Fibroblast of lung (primary cell): ENCODE measurements at places on chromosomes 13 and 19.

DNA sequence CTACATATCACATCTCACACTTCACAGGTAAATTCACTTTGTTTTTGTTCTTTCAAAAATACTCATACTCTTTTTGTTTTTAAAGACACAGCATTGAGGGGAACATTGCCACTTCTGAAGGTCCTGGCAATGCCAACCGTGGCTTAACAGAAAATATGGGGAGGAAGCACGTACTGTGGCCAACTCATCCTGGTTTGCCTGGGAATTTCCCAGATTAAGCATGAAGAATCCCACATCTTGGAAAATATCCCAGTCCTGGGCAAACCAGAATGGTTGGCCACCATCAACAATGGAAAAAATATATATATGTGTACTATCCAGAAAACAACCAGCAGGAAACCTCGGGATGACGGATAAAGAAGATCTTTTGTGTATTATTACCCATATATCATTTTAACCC is 1032.2 kb upstream of the SLC10A2 start:
- no peaks in the 10 kb centered on the region for H3K4me1 ChIP-seq
- no peaks in the 10 kb centered on the region for H3K27me3 ChIP-seq
- no peak overlapping the region for H3K4me3 ChIP-seq
- H3K27ac ChIP-seq: no peak overlapping the region

GRCh38 chr13:40536443-40537113 is 129.9 kb downstream of the FOXO1 start:
- H3K27me3 ChIP-seq: no peaks in the 10 kb centered on the region
- H3K27ac ChIP-seq: no peak overlapping the region
- H3K4me1 ChIP-seq: peaks cover 3% of the 10 kb centered on the region

GRCh38 chr19:7348587-7349230 is at the start of gene ARHGEF18:
TSS of gene ARHGEF18 (plus strand) at chr19:7348937. CDS start at chr19:7362891, 13,954 bp downstream.
- no peak for DNase-seq
- no peak within 1 kb of the TSS for H3K4me3 ChIP-seq
- no peak within 1 kb of the TSS for H3K27ac ChIP-seq
- no peaks in the 10 kb centered on the region for H3K36me3 ChIP-seq
- no peaks in the 10 kb centered on the region for H3K4me1 ChIP-seq

GRCh38 chr19:35812220-35813042 is at the start of gene PRODH2:
TSS of gene PRODH2 (minus strand) at chr19:35812845. CDS start at chr19:35812805, 40 bp downstream.
- H3K27me3 ChIP-seq: peaks cover 11% of the 10 kb centered on the region
- H3K4me3 ChIP-seq: no peak within 1 kb of the TSS
- no peaks in the 10 kb centered on the region for H3K36me3 ChIP-seq
- H3K4me1 ChIP-seq: no peaks in the 10 kb centered on the region
- no peak for DNase-seq
- no peak within 1 kb of the TSS for H3K27ac ChIP-seq

GRCh38 chr13:103101901-103102300 is 35.7 kb upstream of the SLC10A2 start:
- H3K36me3 ChIP-seq: no peaks in the 10 kb centered on the region
- no peaks in the 10 kb centered on the region for H3K4me1 ChIP-seq
- DNase-seq: no peak
- H3K4me3 ChIP-seq: no peak overlapping the region
- no peak overlapping the region for H3K27ac ChIP-seq

- H3K27ac ChIP-seq: peak overlapping the region; percentile 35
- H3K36me3 ChIP-seq: no peaks in the 10 kb centered on the region
These were observed 621 bp downstream of the FBL start for GRCh38 chr19:39845584-39845932.

DNA sequence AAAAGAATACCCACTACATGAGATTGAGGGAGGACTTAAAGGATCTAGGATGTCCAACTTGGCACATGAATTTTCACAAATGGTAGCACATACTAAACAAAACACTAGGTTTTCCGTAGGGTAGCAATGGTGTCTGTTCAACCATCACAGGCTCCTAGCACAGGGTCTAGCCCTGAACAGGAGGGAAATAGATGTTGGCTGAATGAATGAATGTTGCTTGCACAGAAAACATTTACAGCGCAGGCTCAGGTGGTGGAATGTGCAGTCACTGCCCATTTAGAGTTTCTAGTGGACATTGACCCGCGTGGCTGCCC is 1.9 kb upstream of the MYCBP2 start:
- peak overlapping the region; percentile 93 for H3K4me3 ChIP-seq
- H3K27me3 ChIP-seq: no peaks in the 10 kb centered on the region
- H3K4me1 ChIP-seq: peaks cover 7% of the 10 kb centered on the region
- no peak for DNase-seq
- H3K36me3 ChIP-seq: no peaks in the 10 kb centered on the region

- no peak for DNase-seq
- H3K4me3 ChIP-seq: peak overlapping the region; percentile 68
- H3K36me3 ChIP-seq: no peaks in the 10 kb centered on the region
- H3K27ac ChIP-seq: peak overlapping the region; percentile 23
These were observed 21.4 kb upstream of the ERVV-1 start for GRCh38 chr19:52992109-52993004.

DNA sequence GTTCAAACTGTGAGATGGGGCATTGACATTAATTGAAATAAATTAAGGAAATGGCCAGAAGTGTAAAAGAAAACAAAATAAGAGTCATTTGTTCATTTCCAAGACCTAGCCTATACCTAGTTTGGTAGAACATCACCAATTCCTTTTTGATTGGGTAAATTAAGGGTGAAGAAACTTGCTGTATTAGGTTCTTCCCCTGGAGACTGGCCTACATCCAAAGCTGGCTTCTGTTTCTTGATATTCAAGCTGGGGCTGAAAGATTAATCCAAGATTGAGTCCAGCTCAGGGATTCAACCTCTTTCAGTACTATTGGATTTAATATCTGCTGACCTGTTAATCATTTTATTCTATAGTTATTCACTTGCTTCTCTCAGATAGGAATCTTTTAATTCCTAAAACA is 183.2 kb downstream of the GPC6 start:
- DNase-seq: peak; percentile 27
- H3K27me3 ChIP-seq: no peaks in the 10 kb centered on the region
- no peak overlapping the region for H3K4me3 ChIP-seq
- H3K36me3 ChIP-seq: no peaks in the 10 kb centered on the region
- H3K27ac ChIP-seq: no peak overlapping the region

- DNase-seq: peak; percentile 64
- H3K27ac ChIP-seq: peak overlapping the region; percentile 19
- no peak overlapping the region for H3K4me3 ChIP-seq
- H3K27me3 ChIP-seq: no peaks in the 10 kb centered on the region
- no peaks in the 10 kb centered on the region for H3K4me1 ChIP-seq
- peaks cover 16% of the 10 kb centered on the region for H3K36me3 ChIP-seq
These were observed 12.5 kb upstream of the ACTN4 start for GRCh38 chr19:38634757-38635482.

GRCh38 chr13:78816592-78816991 is 157.6 kb upstream of the OBI1 start:
- H3K4me3 ChIP-seq: no peak overlapping the region
- no peaks in the 10 kb centered on the region for H3K36me3 ChIP-seq
- H3K27me3 ChIP-seq: no peaks in the 10 kb centered on the region
- H3K4me1 ChIP-seq: no peaks in the 10 kb centered on the region

GRCh38 chr19:49786376-49786820 is 19.6 kb downstream of the AP2A1 start:
- H3K36me3 ChIP-seq: peaks cover 26% of the 10 kb centered on the region
- H3K4me3 ChIP-seq: no peak overlapping the region
- H3K27me3 ChIP-seq: no peaks in the 10 kb centered on the region
- DNase-seq: peak; percentile 58

- no peak for DNase-seq
- peaks cover 3% of the 10 kb centered on the region for H3K36me3 ChIP-seq
- no peaks in the 10 kb centered on the region for H3K4me1 ChIP-seq
- peak overlapping the region; percentile 20 for H3K4me3 ChIP-seq
- no peak overlapping the region for H3K27ac ChIP-seq
These were observed 5.4 kb downstream of the CCDC61 start for GRCh38 chr19:46000491-46001246.

- H3K36me3 ChIP-seq: peaks cover 8% of the 10 kb centered on the region
- no peak overlapping the region for H3K4me3 ChIP-seq
- no peaks in the 10 kb centered on the region for H3K27me3 ChIP-seq
- DNase-seq: peak; percentile 72
These were observed 11.7 kb downstream of the PLIN4 start for GRCh38 chr19:4506449-4507149.

DNA sequence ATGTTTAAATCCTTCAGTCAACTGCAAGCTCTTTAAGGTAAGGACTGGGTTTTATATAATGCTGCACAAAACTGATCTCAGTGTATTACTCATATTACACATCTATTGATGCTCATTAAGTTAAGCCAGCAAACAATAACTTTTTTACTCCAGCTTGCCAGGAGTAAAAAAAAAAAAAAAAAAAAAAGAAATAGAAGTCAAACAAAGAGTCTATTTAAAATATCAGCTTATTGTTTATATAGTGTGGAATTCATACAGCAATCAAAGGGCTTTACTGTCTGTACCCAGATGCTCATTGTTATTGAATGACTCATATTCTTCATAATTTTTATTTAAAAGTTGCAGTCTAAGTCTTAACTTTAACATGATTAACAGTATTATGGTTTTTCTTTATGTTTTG is 21.8 kb upstream of the KBTBD7 start:
- peaks cover 7% of the 10 kb centered on the region for H3K4me1 ChIP-seq
- H3K4me3 ChIP-seq: no peak overlapping the region
- no peaks in the 10 kb centered on the region for H3K36me3 ChIP-seq
- peak; percentile 79 for DNase-seq
- no peak overlapping the region for H3K27ac ChIP-seq
- H3K27me3 ChIP-seq: no peaks in the 10 kb centered on the region

DNA sequence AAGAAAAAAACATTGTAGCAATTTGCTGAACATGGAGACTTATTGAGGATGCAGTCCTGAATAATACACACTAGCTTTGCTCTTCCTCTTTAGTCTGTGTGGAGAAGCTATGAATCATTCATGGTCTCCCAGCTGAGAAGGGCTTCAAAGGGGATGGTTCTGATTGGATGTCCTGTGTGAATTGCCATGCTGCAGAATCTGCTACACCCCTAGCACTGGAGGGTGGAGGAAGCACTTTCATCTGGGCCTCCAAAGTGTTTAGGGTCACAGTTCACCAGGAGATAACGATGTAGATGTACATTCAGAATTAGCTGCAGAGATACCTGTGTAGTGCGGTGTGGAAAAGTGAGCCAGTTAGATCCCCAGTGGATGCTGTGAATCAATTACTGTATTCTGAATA is 321.1 kb upstream of the EDNRB start:
- no peaks in the 10 kb centered on the region for H3K27me3 ChIP-seq
- no peaks in the 10 kb centered on the region for H3K4me1 ChIP-seq
- H3K27ac ChIP-seq: no peak overlapping the region
- peak; percentile 23 for DNase-seq
- no peaks in the 10 kb centered on the region for H3K36me3 ChIP-seq

DNA sequence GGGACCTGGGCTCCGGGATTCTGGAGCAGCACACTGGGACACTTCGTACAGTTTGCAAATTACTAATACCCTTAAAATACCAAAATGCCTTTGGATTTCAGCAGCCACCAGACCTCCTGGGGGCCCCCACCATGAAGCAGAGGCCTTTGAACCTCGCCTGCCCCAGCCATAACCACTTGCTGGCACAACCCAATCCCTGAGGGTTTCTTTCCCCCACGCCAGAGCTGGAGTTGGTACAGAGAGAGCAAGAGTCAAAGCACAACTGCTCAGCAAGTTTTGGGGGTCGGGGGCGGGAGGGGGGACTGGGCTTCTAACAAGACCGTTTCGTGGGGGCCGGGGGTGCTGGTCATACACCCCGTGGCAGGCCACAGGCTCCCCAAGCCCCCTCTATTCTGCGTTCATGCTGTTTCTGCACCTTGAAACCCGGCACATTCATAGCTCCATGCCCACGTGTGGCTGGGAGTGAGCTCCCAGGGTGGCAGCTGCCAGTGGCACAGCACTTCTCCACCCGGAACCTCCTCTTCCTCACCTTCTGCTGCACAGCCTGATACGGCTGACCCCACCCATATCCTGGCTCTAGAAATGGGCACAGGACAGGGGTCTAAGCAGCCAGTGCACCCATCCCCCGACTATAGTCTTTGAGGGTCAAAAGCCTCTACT is 17.1 kb downstream of the PLEKHF1 start:
- no peak for DNase-seq
- peaks cover 1% of the 10 kb centered on the region for H3K36me3 ChIP-seq
- no peaks in the 10 kb centered on the region for H3K27me3 ChIP-seq
- no peak overlapping the region for H3K27ac ChIP-seq
- H3K4me3 ChIP-seq: no peak overlapping the region

DNA sequence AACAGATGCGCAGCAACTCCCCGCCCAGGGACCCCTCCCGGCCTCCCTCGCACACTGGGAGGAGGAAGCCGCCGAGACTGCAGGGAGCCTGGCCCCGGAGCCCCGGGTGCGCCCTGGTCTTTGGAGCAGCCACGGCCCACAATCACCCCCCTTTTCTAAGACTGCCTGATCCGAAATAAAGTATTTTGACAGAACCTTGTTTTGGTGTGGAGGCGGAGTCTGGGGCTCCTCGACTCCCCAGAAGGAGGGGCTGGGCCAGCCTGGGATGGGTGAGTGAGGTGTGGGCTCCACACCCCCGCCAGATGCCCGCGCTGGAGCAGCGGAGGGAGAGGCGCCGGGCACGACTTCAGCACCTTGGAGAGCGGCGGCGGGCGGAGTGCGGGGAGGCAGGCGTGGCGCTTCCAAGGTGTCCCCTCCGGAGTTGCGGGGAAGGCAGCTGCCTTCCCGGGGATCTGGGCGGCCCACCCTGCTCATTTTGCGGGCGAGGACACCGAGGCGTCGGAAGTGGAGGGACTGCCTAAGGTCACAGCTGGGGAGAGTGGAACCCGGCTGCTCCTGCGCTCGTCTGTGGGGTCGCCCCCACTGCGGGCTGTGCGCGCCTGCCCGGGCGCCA is 9.4 kb downstream of the SIRT6 start:
- DNase-seq: peak; percentile 21
- H3K27me3 ChIP-seq: peaks cover 2% of the 10 kb centered on the region

GRCh38 chr13:20803180-20803965 is 29.6 kb upstream of the EEF1AKMT1 start:
- H3K4me3 ChIP-seq: no peak overlapping the region
- DNase-seq: no peak
- peaks cover 3% of the 10 kb centered on the region for H3K4me1 ChIP-seq
- peaks cover 3% of the 10 kb centered on the region for H3K36me3 ChIP-seq
- H3K27me3 ChIP-seq: no peaks in the 10 kb centered on the region
- no peak overlapping the region for H3K27ac ChIP-seq

DNA sequence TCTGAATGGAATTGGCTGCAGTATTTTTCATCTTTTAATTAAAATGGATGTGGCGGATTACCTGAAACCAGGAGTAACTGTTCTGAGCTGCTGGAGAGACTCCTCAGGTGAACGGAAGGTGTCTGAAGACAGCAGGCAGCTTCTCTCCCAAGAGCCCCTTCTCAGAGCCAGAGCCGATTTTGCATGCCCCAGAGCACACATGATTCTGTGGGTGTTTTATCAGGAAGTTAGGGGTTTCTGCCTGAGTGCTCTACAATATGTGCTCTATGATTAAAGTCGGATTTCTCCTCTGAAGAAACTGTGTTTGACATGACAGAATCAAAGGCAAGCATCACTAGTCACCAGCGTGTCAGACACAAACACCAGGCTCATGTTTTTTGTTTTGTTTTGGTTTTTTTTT is 60.7 kb upstream of the MCF2L start:
- no peak for DNase-seq
- no peaks in the 10 kb centered on the region for H3K36me3 ChIP-seq
- H3K27me3 ChIP-seq: peaks cover 7% of the 10 kb centered on the region

GRCh38 chr19:13007292-13008045 is 12.2 kb downstream of the NFIX start:
- H3K4me3 ChIP-seq: no peak overlapping the region
- peak overlapping the region; percentile 70 for H3K27ac ChIP-seq
- DNase-seq: peak; percentile 44
- peaks cover 39% of the 10 kb centered on the region for H3K4me1 ChIP-seq
- H3K36me3 ChIP-seq: peaks cover 10% of the 10 kb centered on the region

GRCh38 chr13:61874970-61875579 is 459.4 kb upstream of the PCDH20 start:
- H3K36me3 ChIP-seq: no peaks in the 10 kb centered on the region
- H3K27me3 ChIP-seq: no peaks in the 10 kb centered on the region
- no peak for DNase-seq
- H3K27ac ChIP-seq: no peak overlapping the region
- H3K4me1 ChIP-seq: no peaks in the 10 kb centered on the region
